ENCODE measurements at places on chromosomes 5 and 9.

GRCh38 chr5:125006011-125006685 lies 259.7 kb upstream of the ZNF608 start:
- DNase-seq: no peak

DNA sequence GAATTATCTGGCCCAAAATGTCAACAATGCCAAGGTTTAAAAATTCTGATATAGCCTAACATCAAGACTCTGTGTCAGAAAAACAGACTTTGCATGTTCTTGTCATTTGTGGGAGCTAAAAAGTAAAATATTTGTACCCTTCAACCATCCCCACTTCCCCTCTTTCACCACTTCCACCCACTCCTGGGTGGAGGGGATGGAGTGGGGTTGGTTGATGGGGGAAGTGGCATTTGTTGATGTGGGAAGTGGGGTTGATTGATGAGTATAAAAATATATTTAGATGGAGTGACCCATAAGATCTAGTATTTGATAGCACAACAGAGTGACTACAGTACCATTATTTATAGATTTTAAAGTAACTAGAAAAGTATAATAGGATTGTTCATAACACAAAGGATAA lies 55.0 kb upstream of the C9orf72 start:
- DNase-seq: no peak

- no peak for DNase-seq
These were observed 144.2 kb downstream of the MAN2A1 start for GRCh38 chr5:109833946-109834345.

GRCh38 chr5:126138281-126138931 lies 284.8 kb upstream of the GRAMD2B start:
- DNase-seq: no peak

DNA sequence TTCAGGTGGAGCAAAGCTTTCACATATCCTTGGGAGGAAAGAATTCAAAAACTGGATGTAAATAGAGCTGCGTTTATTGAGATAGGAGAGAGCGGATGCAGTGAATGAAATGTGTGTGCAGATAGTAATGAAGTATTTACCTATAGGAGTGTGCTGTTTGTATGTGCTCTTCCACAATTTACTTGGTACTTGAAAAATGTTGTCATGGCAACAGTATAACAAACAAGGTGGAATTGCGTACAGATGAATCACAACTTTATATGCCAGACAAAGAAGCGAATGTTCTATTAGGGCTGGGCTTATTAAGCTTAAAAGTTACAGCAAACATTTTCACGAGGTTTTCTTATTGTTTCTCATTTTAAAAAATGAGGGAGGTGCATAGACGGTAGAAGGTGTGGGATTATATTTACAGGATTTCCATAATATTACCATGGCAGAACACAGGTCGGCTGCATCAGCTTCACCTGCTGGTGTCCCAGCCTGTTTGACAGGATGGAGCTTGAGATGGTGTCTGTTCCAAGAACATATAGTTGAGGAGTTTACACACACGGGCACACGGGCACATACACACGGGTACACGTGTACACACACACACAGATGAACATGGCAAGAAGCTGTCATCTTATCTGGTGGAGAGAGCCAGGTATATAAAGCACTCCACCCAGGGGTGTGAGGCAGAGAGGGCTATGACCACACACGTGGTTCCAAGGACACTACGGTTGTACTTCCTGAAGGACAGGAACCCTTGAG lies 155.7 kb downstream of the RMI1 start:
- no peak for DNase-seq

DNA sequence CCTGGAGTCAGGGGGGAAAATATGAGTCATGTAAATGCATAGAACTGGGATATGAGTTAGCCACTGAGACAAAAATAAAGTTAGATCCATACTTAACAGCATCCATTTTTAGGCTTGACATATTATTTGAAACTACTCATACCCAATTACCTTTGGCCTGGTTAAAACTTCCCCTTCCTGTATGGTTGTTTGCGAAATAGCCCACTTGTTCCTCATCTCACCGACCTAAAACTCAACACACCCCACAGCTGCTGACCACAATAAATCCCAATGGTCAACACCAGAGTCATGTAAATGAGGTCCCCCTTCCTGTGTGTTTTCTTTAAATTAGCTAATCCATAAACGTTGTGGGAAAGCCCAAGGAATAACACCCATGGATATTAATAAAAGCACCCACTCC lies 55.2 kb upstream of the TMEM215 start:
- no peak for DNase-seq

GRCh38 chr9:84617411-84618029 lies 52.0 kb upstream of the NTRK2 start:
- DNase-seq: no peak

- no peak for DNase-seq
These were observed 384.2 kb upstream of the ZNF462 start for GRCh38 chr9:106478727-106479126.

GRCh38 chr9:107172979-107173347 lies 110.1 kb upstream of the RAD23B start:
- DNase-seq: no peak

GRCh38 chr9:107869111-107869510 lies 379.5 kb upstream of the KLF4 start:
- DNase-seq: no peak

- no peak for DNase-seq
These were observed 4.4 kb upstream of the FOXE1 start for GRCh38 chr9:97848480-97849237.

DNA sequence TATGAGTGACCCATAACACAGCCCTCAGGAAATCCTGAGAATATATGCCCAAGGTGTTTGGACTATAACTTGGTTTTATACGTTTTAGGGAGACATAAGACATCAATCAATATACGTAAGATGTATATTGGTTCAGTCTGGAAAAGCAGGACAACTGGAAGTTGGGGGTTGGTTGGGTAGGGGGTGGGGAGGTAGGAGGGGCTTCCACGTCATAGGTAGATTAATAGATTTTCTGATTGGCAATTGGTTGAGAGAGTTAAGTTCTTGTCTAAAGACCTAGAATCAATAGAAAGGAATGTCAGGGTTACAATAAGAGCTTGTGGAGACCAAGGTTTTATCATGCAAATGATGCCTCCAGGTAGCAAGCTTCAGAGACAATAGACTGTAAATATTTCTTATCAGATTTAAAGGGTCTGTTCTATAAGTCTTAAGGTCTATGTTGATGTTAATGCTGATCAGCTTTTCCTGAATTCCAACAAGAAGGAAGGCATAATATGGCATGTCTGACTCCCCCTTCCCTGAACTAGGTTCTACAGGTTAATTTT lies 2267.7 kb upstream of the ACO1 start:
- DNase-seq: no peak

DNA sequence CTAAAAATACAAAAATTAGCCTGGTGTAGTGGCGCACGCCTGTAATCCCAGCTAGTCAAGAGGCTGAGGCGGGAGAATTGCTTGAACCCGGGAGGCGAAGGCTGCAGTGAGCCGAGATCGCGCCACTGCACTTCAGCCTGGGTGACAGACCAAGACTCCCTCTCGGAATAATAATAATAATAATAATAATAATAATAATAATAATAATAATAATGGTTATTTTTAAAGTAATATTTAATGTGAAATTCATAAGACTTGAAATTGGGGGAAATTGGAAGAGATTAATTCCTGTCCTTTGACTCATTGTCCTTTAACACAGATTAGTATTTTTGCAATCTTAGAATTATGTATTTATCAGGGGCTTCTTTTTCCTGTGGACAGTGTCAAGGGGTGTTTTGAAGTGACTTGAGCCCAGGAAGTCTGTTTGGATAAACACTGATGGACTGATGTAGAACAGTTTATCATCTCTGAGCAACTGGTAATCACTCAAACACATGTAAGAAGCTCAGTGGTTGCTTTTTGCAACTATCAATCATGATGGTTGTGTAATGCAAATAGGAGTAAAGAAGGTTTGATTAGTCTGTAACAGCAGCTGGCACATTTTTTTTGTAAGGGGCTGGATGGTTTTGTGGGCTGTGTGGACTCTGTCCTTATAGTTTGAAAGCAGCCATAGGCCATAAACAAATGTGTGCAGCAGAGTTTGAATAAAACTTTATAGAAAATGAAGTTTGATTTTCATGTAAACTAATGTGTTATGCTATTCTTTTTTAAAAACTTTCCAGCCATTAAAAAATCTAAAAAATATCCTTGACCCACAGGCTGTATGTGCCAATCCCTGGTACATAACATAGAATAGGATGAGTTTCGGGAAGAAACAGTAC lies 93.5 kb downstream of the F2RL2 start:
- no peak for DNase-seq

DNA sequence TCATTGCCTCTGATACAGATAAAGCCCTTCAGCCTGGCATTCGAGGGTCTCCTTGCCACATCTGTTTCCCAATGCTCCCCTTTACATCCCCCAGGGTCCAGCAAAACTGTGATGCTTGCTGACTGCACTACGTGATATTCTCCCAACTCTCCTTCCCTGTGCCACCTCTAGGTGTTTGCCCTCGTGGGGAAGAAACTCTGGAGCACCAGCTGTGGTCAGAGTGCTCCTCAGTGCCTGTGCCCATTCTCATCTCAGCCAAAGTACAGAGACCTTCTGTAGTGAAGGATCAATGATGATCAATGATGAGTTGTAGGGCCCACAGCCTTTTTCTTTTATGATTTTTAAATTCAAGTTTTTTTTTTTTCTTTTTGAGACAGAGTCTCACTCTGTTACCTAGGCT lies 40.3 kb upstream of the MELK start:
- no peak for DNase-seq

- no peak for DNase-seq
These were observed 264.2 kb downstream of the MAST4 start for GRCh38 chr5:66860199-66860975.

GRCh38 chr9:77838986-77839385 lies 190.9 kb upstream of the GNA14 start:
- no peak for DNase-seq

GRCh38 chr9:123371805-123372590 lies 16.0 kb downstream of the CRB2 start:
- DNase-seq: no peak

DNA sequence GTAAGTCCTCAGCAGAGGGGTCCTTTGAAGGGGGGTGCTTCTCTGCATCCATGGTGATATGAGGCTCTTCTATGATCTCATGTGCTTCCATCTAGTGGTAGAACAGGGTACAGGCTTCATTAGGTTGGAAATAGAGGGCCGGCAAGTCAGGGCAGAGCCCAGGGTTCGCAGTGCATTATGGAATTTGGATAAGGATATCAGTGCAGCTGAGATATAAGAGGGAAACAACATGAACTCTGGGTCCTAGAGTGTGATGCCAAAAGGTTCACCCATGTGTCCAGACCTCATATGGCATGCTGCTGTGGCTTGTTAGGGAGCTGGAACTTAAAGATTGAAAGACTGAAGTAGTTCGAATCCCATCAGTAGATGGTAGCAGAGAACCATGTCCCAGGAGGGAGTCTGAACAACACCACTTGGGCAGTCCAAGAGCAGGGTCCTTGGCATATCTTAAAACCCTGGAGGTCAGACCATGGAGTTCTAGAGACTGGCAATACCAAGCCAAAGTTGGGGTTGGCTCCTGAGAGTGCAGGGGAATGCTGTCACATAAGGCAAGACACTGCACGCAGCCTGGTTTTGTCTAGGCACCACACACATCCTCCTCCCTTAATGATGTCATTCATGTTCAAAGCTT lies 2.3 kb downstream of the FAM221B start:
- DNase-seq: no peak

GRCh38 chr9:137220317-137221094 lies 1.5 kb downstream of the RNF208 start:
- no peak for DNase-seq

DNA sequence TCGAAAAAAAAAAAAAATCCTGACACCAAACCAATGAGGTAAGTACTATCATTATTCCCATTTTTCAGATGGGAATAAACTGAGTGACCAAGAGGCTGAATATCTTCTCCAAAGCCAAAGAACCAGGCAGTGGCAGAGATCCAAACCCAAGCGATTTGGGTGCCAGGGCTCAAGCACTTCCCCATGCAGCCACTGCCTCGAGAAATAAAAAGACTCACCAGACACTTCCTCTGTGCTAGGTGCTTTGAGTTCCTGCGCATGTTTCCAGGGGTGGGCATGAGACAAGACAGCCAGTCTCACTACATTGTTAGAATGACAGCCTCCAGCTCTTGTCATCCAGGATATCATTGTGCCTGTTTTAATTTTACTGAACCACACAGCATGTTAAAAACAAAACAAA lies 2.3 kb upstream of the RPL26L1 start:
- DNase-seq: no peak

DNA sequence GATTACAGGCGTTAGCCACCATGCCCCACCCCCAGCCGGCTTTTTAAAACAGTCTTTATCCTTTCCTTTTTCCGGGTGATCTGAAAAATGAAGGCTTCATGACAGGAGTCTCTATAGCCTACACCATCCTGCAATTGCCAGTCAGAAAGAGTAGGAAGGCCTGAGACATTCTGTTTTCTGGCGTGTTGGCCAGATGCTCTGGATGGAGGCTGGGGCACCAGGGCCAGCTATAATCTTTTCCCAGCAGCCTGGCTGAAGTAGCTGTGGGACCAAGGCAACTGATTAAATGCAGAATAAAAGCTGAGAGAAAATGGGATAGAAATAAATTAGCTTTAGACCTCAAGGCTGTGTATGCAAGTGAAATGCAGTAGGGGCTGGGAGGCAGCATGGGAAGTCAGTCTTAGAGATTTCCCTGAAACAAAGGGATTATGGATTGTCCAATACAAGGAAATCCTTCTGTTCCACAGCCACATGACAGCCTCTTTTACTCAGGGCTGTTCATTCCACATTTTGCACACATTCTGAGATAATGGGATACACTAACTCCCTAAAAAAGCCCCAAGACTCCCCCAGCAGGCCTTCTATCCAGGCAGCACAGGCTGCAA lies 116.0 kb upstream of the LRRTM2 start:
- no peak for DNase-seq

DNA sequence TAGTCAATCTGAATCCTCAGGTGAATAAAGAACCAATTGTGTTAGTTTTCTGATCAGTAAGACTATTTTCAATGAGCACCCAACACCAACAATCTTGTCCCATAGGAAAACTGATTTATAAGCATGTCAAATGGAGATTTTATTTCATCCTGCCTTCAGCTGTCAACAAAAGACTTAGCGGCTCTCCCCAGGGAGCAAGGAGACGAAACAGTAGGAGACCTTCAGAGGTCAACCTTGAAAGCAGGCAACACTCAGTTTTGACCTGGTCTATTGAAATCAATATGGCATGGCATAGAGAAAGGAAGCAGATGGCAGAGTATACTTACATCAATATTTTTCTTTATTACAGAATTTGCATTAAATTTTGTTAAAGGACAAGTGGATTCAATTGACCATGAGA lies 34.1 kb downstream of the ZNF622 start:
- DNase-seq: no peak

DNA sequence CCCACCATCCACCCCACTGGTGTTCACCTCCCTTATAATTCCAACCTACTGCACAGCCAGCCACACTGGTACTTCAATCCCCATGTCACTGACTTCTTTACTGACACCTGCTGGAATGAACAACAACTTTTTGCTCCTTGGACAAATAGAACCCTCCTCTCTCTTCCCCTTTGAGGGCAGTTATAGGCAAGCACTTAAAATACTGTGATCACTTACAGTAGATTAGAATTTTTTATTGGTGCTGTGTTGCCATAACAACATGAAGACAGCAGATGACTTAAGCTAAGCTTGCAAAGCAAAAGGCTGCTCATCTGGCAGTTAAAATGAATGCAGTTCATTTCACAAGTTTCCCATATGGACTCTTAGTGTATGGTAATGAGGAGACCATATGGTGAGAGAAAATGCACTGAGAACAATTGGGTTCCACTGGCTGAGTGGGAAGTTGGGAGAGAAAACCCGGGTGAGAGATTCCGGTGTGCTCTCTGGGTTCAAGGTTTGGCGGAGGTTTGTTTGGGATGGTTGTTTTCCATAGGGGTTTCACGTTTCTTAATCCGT lies 374.3 kb downstream of the EBF1 start:
- no peak for DNase-seq

Data from cortex of kidney (tissue), 1 donor.